Lower lobe of right lung (tissue), 2 donors: ENCODE measurements at places on chromosomes 4 and X. TPM values are rescaled to one million over a fixed set of nuclear protein-coding genes. Genes with fewer than 3 reads are reported as not detected.

- H3K27me3 ChIP-seq = no peaks in the 10 kb centered on the region
- H3K4me1 ChIP-seq = no peaks in the 10 kb centered on the region
- H3K27ac ChIP-seq = no peak overlapping the region
- H3K4me3 ChIP-seq = no peak overlapping the region
- DNase-seq = no peak
Observed at GRCh38 chr4:140834839-140835495, 78.8 kb upstream of the TBC1D9 start.

- DNase-seq = no peak
- H3K27ac ChIP-seq = no peak overlapping the region
- no peaks in the 10 kb centered on the region for H3K36me3 ChIP-seq
- H3K4me1 ChIP-seq = no peaks in the 10 kb centered on the region
- no peak overlapping the region for H3K4me3 ChIP-seq
- H3K27me3 ChIP-seq = no peaks in the 10 kb centered on the region
Observed at GRCh38 chr4:59091146-59092142, 1981.3 kb upstream of the IGFBP7 start.

The AFM gene
- total RNA-seq = not detected

GRCh38 chrX:1803741-1804140, 188.9 kb downstream of the ASMT start:
- no peaks in the 10 kb centered on the region for H3K36me3 ChIP-seq
- no peaks in the 10 kb centered on the region for H3K4me1 ChIP-seq
- no peak overlapping the region for H3K4me3 ChIP-seq

The P2RY8 gene
- 3.0 TPM for total RNA-seq

- no peaks in the 10 kb centered on the region for H3K4me1 ChIP-seq
- no peaks in the 10 kb centered on the region for H3K36me3 ChIP-seq
- H3K27me3 ChIP-seq = no peaks in the 10 kb centered on the region
- H3K27ac ChIP-seq = no peak overlapping the region
- H3K4me3 ChIP-seq = no peak overlapping the region
- no peak for DNase-seq
Observed at GRCh38 chr4:167939863-167940616, 152.3 kb upstream of the ANXA10 start.

DNA sequence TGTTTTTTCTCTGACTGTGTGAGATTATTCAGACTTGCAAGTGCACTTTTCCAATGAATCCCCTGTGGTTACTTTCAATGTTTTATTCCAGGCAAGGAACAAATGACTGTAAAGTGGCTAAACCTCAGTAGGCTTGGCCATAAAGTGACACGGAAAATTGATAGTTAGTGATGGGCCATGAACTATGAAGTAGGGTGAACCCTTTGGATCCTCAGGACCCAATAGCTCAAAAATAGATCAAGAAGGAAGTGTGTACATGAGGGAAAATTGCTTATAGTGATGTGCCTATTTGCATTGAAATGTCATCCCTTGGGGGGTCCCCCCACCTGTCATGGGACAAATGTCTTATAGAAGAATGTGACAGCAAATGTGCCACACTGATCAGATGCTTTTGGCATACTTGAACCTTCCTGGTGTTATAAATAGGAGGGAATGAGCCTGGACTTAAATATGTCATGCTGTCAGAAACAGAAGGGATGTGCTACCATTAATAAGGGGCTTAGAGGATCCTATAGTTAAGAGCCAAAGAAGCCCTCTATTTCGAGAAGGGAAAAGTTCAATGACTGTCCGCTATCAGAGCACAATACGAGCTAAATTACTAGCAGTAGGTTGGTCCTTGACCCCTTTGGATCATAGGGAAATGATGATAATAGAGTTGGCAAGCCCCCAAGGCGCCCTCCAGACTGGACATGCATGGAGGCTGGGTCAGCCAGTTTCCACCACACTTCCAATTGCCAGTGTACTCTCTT, 30.3 kb downstream of the SLC16A2 start:
- H3K4me3 ChIP-seq = no peak overlapping the region
- H3K27ac ChIP-seq = no peak overlapping the region

The SLC9B1 gene
- 0.74 TPM for total RNA-seq

The ADAMTS3 gene
- 1.1 TPM for total RNA-seq

DNA sequence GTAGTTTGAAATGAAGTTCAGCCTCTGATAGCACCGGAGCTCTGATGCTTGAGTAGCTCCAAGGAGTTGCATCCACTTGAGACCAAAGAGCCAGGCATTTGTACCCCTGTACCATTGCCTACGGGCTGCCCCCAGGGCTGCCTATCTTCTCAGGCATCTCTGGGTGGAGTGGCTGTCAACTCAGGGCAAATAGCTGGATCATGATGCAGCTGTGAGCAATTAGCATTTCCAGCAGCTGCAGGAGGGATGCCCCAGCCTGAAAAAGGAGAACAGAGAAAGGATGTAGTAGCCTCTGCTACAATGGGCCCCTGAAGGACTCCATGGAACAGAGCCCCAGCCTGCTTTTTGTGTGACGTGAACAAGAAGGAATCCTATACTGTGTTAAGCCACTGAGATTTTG, 492.6 kb downstream of the BCOR start:
- no peak overlapping the region for H3K27ac ChIP-seq
- no peaks in the 10 kb centered on the region for H3K27me3 ChIP-seq
- H3K4me1 ChIP-seq = no peaks in the 10 kb centered on the region
- no peak overlapping the region for H3K4me3 ChIP-seq
- no peak for DNase-seq

- H3K4me3 ChIP-seq = no peak overlapping the region
- peaks cover 26% of the 10 kb centered on the region for H3K4me1 ChIP-seq
- peak overlapping the region; percentile 44 for H3K27ac ChIP-seq
- no peaks in the 10 kb centered on the region for H3K27me3 ChIP-seq
- H3K36me3 ChIP-seq = no peaks in the 10 kb centered on the region
Observed at GRCh38 chr4:71231129-71232055, 107.4 kb upstream of the SLC4A4 start.

DNA sequence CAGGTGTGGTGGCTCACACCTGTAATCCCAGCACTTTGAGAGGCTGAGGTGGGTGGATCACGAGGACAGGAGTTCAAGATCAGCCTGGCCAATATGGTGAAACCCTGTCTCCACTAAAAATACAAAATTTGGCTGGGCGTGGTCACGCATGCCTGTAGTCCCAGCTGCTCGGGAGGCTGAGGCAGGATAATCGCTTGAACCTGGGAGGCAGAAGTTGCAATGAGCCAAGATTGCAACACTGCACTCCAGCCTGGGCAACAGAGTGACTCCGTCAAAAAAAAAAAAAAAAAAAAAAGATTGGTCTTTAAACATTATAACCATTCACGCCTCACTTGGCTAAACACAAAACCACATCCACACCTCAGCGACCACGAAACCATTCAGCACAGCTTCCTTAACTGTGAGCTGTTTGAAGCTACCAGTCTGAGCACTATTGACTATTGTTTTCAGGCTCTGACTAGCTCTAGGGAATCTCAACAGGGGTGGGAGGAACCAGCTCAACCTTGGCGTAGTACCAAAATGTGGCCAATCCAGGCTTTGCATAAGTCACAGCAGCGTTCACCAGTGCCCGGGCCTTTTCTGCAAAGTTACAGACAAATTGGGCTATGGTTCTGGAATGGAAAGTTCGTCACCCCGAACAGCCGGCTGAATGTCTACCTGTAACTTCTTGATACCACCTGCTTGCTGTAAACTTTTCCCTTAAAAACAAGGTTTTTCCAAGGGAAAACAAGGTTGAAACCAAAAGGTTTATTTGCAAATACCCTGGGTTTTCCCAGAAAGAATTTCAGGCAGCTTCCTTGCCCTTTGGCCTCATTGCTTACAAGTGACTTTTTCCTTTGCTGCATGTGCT, 73.6 kb upstream of the DHX15 start:
- peaks cover 10% of the 10 kb centered on the region for H3K4me1 ChIP-seq
- H3K27ac ChIP-seq = no peak overlapping the region
- H3K36me3 ChIP-seq = no peaks in the 10 kb centered on the region
- peak; percentile 51 for DNase-seq

The CXCL11 gene
- 0.62 TPM for total RNA-seq

DNA sequence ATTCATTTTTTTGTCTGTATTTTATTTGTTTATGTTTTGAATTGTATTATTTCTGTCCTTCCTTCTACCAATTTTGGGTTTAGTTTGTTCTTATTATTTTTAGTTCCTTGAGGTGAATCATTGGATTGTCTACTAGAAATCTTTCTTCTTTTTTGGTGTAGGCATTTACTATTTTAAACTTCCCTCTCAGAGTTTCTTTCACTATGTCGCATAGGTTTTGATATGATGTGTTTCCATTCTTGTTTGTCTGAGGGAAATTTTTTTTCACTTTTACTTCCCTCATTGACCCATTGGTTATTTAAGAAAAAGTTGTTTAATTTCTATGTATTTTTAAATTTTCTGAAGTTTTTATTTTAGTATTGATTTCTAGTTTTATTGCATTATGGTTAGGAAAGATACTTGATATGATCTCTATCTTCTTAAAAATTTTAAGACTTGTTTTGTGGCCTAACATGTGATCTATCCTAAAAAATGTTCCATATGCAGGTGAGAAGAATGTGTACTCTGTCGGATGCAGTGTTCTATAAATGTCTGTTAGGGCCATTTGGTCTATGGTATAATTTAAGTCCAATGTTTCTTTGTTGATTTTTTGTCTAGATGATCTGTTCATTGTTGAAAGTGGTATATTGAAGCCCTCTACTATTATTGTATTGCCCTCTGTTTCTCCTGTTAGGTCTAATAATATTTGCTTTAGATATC, 68.8 kb downstream of the IL15 start:
- H3K4me1 ChIP-seq = no peaks in the 10 kb centered on the region
- no peak overlapping the region for H3K27ac ChIP-seq
- H3K36me3 ChIP-seq = no peaks in the 10 kb centered on the region
- H3K27me3 ChIP-seq = no peaks in the 10 kb centered on the region
- no peak for DNase-seq
- H3K4me3 ChIP-seq = no peak overlapping the region

The RNF175 gene
- total RNA-seq = 0.12 TPM

GRCh38 chr4:154620111-154620510, 7.7 kb upstream of the FGG start:
- no peaks in the 10 kb centered on the region for H3K27me3 ChIP-seq
- no peaks in the 10 kb centered on the region for H3K36me3 ChIP-seq
- no peak for DNase-seq
- no peaks in the 10 kb centered on the region for H3K4me1 ChIP-seq

The PABPC1L2A gene
- total RNA-seq = not detected

DNA sequence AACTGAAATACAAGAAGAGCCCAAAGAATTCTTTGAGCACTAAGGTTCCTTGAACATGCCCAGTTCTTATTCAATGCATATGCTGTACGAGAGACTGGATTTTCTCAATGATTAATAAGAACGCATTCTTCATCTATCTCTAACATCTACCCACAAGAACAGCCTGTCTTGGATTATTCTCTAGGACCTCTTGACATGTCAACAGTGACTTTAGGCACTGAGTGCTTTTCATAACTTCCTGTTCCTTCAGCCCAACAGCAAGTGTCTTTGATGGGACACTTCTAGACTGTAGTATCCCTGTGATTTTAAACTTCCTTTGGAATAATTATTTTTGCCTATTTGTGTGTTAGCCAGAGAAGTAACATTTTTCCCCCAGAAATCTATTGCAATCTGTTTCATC, 69.3 kb downstream of the OPHN1 start:
- no peak overlapping the region for H3K27ac ChIP-seq
- H3K27me3 ChIP-seq = no peaks in the 10 kb centered on the region
- H3K36me3 ChIP-seq = no peaks in the 10 kb centered on the region
- H3K4me1 ChIP-seq = peaks cover 6% of the 10 kb centered on the region
- H3K4me3 ChIP-seq = no peak overlapping the region
- no peak for DNase-seq

DNA sequence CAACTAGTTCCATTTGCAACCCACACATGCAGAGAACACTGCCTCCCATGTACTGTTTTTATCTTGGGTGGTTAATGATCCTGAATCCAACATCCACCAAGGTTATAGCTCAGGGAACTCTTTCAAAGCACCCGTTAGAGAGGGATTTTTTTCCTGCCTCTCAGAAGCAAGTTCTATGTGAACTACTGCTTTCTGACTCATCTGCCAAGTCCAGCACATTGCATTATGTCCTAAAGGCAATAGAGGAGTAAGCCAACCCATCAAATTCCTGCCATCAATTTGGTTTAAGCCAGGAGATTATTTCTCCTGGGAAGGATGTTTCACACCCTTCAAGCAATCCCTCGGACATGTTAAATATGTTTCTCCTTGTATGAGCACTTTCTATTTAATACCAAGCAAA, 334.5 kb downstream of the GASK1B start:
- no peak overlapping the region for H3K27ac ChIP-seq
- no peak for DNase-seq
- H3K4me1 ChIP-seq = no peaks in the 10 kb centered on the region
- no peaks in the 10 kb centered on the region for H3K36me3 ChIP-seq
- no peaks in the 10 kb centered on the region for H3K27me3 ChIP-seq

- H3K4me1 ChIP-seq = peaks cover 22% of the 10 kb centered on the region
- peak overlapping the region; percentile 54 for H3K27ac ChIP-seq
- peak overlapping the region; percentile 61 for H3K4me3 ChIP-seq
- no peaks in the 10 kb centered on the region for H3K36me3 ChIP-seq
- peak; percentile 61 for DNase-seq
- H3K27me3 ChIP-seq = peaks cover 22% of the 10 kb centered on the region
Observed at GRCh38 chr4:78058591-78059523, 1.7 kb downstream of the FRAS1 start.

DNA sequence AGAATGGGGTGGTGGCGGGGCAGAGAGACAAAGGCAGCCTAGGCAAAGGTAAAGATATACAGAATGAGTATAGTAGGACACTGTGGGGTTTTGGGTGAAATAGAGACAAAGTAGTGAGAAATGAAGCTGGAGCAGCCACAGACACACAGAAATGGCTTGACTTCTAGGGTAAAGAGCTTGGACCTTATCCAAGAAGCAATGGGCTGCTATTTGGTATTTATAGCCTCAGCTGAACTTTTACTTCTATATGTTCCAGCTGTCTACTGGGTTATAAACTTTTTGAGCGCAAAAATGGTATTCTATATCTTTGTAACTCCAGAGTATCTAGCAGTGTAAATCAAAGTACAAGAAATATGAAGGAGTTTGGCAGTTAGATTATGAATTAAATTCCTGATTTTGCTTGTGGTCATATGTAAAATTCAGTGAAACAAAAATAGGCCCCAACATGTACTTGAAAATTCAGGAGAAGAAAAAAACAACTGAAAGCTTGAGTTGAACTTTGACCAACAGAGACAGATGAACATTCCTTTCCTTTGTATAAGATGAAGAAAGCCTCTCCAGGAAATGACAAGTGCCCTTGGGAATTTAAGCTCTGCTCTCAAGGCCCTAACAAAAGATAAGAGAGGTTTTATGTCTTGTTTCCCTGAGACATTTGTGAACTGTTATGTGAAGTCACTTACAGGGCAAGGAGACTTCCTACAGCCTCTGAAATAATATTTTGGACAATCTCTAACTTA, 354.1 kb downstream of the CHIC1 start:
- H3K27ac ChIP-seq = no peak overlapping the region
- no peak overlapping the region for H3K4me3 ChIP-seq
- DNase-seq = no peak
- no peaks in the 10 kb centered on the region for H3K36me3 ChIP-seq
- H3K4me1 ChIP-seq = no peaks in the 10 kb centered on the region
- H3K27me3 ChIP-seq = no peaks in the 10 kb centered on the region

DNA sequence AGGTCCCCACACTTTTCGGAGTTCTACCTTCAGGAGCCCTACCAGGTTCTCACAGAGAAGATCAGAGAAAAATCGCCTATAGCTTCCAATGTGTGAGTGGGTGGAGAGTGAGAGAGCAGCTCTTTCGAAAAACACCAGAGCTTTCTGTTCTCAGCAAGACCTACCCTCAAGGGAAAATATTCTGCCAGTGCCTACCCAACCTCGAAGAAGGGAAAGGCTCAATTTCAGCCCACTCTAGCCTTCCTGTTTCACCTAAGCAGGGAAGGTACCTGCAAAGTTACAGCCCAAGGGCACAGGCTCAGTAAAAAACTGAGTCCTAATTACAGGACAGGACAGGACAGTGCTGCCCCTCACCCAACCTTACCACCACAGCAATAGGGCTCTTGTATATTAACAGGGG, 104.0 kb upstream of the WDR17 start:
- DNase-seq = no peak
- no peaks in the 10 kb centered on the region for H3K27me3 ChIP-seq
- H3K36me3 ChIP-seq = no peaks in the 10 kb centered on the region
- no peak overlapping the region for H3K4me3 ChIP-seq
- no peaks in the 10 kb centered on the region for H3K4me1 ChIP-seq
